Endodermal cell (in vitro differentiated cells): ENCODE measurements at places on chromosomes 16 and 17. TPM values are rescaled to one million over a fixed set of nuclear protein-coding genes. Genes with fewer than 3 reads are reported as not detected.

The GAS2L2 gene
- total RNA-seq, result 0.09 TPM in 1 of 2 replicates, not detected in the other

The RGS9 gene
- 10.8 and 11.1 TPM in 2 replicates for total RNA-seq

The MYOCD gene
- total RNA-seq, result 4.7 to 8.9 TPM (median 7.5 TPM) in 3 replicates

The FSCN2 gene
- total RNA-seq, result 0.21 to 1.0 TPM (median 0.67 TPM) in 3 replicates

- no peaks in the 10 kb centered on the region for H3K27me3 ChIP-seq
- no peak overlapping the region for H3K4me3 ChIP-seq
These were observed 44.8 kb upstream of the HSBP1 start for GRCh38 chr16:83762992-83763358.

DNA sequence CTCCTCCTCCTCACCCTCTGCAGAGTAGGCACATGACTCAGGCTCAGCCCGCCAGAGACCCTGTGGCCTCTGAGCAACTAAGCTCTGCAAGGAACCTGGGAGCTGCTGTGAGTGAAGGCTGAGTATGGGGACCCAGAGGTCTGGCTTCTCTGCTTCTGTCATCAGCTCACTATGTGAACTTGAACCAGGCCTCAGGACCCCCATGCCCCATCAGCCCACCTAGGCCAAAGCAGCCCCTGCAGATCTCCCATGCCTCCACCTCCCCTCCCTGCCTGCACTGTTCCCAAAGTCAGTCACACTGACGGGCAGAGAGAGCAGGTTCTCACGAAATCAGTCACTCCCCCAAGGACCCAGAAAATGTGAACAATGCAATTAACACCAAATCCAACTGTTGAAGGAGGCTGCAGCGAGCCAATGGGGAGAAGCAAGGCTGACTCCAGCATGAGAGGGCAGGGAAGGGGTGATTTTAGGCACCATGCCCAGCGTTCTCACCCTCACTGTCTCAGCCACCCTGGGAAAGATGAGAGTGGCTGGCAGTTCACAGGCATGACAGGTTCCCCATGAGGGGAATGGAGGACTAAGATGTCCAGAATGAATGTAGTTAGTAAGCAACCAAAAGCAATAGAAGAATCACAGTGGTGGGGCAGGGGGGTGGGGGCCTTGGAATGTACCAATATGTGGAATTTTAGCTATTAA lies 60.6 kb downstream of the BEAN1 start:
- H3K36me3 ChIP-seq, result no peaks in the 10 kb centered on the region
- no peak for DNase-seq
- H3K4me3 ChIP-seq, result no peak overlapping the region

DNA sequence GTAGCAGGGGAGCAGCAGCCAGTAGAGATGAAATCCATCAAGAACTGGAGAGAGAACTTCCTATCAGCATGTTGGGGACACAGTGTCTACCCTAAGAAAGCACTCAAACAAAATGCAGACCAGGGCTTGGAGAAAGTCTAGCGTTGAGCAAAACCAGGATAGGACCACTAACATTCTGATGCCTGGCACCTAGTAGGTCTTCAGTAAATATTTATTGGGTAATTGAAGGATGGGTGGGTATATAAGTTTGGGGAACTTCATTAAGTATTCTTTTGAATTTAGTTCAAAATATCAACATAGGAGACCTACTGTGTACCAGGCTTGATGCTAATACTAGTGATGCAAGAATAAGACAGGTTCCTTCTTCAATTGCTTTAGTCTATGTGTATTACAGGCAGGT lies 30.9 kb downstream of the SLC6A2 start:
- H3K27me3 ChIP-seq, result peaks cover 11% of the 10 kb centered on the region
- H3K4me3 ChIP-seq, result no peak overlapping the region
- no peaks in the 10 kb centered on the region for H3K36me3 ChIP-seq
- no peaks in the 10 kb centered on the region for H3K4me1 ChIP-seq
- DNase-seq, result no peak

DNA sequence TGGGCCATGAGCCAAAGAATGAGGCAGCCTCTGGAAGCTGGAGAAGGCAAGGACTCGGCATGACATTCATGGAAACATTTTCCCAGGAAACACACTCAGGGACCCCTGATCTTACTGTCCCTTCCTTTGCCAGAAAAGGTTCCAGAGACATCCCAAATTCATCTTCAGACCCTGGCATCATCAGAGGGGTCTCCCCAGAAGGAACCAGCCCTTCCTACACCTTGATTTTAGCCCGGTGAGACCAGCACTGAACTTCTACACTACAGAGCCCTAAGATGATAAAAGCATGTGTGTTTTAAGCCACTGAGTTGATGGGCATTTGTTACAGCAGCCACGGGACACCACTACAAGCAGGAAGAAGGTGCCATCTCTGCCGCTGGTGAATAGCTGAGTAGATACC lies 262.3 kb downstream of the C16orf95 start:
- DNase-seq, result peak; percentile 8
- H3K4me3 ChIP-seq, result no peak overlapping the region
- no peak overlapping the region for H3K27ac ChIP-seq
- no peaks in the 10 kb centered on the region for H3K27me3 ChIP-seq
- no peaks in the 10 kb centered on the region for H3K4me1 ChIP-seq
- no peaks in the 10 kb centered on the region for H3K36me3 ChIP-seq

DNA sequence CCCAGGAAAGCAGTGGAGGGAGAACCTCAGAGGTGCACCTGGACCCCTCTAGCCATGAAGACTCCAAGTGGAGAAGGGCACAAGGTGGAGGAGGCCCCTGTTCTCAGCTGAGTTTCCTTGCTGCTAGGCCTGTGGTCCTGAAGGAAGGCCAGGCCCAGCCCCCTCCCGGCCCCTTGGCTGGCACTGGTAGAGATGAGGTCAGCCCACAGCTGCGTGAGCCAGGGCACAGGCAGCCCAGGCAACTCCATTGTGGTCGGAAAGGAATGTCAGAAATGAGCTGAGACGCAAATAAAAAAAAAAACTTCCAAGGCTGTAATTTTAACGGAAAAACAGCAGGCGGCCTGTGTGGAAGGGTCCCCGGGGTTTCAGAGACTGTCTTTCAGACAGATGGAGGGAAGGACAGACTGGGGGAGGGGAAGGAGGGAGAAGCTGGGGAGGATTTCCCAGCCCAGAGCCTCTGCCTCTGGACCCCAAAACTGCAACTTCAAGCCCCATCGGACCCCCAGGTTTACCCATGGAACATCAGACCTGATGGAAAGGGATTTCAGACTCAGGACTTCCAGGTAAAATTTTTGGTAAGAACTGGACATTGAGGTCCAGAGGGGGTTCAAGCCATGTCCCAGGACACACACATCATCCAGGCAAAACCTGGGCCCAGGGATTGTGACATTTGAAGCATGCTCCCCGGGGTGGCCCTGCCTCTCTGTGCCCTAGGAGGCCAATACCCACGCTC lies 25.6 kb upstream of the MRPS23 start:
- no peaks in the 10 kb centered on the region for H3K27me3 ChIP-seq
- DNase-seq, result peak; percentile 96
- peak overlapping the region; percentile 95 for H3K27ac ChIP-seq
- H3K4me3 ChIP-seq, result no peak overlapping the region

DNA sequence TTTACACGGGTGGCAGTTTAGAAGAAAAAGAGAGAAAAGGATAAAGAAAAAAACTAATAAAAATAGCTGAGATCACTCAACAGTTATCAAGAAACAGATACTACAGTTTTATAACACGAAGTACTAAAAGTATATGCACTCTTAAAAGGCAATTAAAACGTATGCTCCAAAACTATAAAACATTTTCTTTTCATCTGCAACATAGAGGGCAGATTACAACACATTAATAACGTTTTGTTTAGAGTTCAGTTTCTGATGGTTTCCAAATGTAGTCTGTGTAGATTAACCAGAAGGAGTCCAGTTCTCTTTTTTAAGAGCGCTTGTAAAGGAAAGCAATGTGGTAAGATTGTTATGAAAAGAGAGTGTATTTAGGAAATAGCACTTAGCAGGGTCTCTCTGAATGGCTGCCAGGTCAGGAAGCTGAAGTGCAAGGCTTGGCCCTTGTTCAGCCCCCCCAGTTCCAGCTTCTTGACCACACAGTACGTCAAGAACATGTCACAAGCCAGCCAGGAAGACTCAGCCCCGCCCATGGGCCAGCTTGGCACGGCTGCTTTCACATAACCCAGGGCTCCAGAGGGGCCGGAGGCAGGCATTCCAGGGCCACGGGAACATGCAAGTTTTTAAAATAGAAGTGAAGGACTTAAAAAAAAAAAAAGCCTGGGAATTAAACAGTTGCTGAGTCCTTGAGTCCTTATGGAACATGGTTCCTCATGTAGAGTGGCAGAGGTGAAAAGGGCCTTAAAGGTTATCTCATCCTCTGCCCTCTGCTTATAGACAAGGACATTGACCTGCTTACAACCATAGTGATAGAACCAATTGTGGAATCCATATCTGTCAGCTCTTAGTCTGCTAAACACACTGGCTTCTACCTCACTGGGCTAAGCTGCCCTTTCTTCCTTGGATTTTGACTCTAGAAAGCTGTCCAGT lies 147.4 kb upstream of the TBX2 start:
- DNase-seq, result peak; percentile 58
- no peak overlapping the region for H3K4me3 ChIP-seq
- no peak overlapping the region for H3K27ac ChIP-seq
- H3K4me1 ChIP-seq, result peaks cover 6% of the 10 kb centered on the region
- no peaks in the 10 kb centered on the region for H3K36me3 ChIP-seq
- no peaks in the 10 kb centered on the region for H3K27me3 ChIP-seq

DNA sequence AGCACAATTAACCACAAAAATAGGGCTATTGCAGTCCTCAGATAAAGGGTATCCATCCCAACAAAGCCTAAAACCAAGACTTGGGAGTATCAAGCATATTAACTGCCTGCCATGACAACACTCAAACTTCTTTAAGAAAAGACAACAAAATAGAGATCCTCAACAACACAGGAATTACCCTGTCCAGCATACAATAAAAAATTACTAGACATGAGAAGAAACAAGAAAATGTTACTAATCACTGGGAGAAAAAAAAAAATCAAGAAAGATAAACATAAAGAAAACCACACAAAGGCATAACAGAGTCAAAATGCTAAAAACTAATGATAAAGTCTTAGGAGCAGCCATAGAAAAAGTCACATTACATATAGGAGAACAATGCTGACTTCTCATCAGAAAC lies 73.9 kb downstream of the SLC39A11 start:
- H3K27ac ChIP-seq, result no peak overlapping the region
- H3K27me3 ChIP-seq, result no peaks in the 10 kb centered on the region
- no peak for DNase-seq
- H3K36me3 ChIP-seq, result no peaks in the 10 kb centered on the region
- no peaks in the 10 kb centered on the region for H3K4me1 ChIP-seq

DNA sequence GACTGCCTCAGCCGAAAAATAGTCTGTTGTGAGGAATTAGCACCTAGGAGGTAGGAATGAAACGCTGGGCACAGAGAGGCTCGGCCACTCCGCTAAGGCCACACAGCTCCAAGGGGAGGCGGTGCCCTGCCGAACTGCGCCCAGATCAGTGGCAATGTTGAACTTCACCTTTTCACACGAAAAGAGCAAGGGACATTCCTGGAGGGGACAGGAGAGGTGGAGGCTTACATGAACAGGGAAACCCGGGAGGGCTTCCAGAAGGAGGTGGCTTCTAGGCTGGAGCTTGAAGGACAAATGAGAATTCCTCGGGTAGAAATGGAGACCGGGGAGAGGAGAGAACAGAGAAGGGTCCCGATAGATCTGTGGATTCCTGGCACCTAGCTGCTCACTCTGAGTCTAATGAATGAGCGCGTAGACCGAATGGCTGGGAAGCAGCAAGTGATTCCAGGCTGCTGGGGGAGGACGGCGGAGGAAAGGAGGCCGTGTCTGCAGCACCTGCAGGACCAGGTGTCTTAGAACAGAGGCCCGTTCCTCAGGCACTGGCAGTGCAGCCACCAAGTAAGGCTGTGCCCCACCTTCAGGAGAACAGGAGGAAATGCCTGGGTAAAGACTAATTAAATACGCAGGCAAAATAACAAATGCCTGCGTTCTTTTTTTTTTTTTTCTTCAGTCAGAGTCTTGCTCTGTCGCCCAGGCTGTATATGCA lies 722 bp upstream of the SLC38A10 start:
- DNase-seq, result peak; percentile 89
- H3K27me3 ChIP-seq, result no peaks in the 10 kb centered on the region

GRCh38 chr17:8314797-8315763 lies 5.0 kb downstream of the ARHGEF15 start:
- peak overlapping the region; percentile 71 for H3K4me3 ChIP-seq
- peaks cover 9% of the 10 kb centered on the region for H3K4me1 ChIP-seq
- H3K27ac ChIP-seq, result no peak overlapping the region
- peak; percentile 78 for DNase-seq

- no peak overlapping the region for H3K27ac ChIP-seq
- peak; percentile 59 for DNase-seq
- no peak overlapping the region for H3K4me3 ChIP-seq
- H3K36me3 ChIP-seq, result no peaks in the 10 kb centered on the region
- H3K27me3 ChIP-seq, result no peaks in the 10 kb centered on the region
These were observed 12.7 kb downstream of the MMP2 start for GRCh38 chr16:55491691-55492090.

- no peaks in the 10 kb centered on the region for H3K36me3 ChIP-seq
- H3K27me3 ChIP-seq, result no peaks in the 10 kb centered on the region
- DNase-seq, result no peak
- no peak overlapping the region for H3K4me3 ChIP-seq
- H3K27ac ChIP-seq, result no peak overlapping the region
These were observed 23.9 kb upstream of the NLK start for GRCh38 chr17:28018439-28019070.

DNA sequence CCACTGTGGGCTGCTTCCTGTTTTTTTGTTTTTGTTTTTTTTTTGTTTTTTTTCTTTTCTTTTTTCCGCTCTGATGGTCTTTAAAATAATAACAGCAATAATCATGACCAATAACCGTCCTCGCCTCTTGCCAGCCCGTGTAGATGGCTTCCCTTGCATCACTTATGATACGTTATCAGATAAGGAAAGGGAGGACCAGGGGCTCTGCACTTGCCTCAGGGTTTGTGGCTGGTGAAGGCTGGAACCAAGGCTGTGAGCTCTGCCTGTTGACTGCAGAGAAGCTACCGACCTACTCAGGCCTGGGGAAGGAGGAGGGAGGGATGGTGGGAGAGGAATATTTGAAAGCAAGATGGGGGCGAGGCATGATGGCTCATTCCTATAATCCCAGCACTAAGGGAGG lies 114.0 kb upstream of the SDK2 start:
- no peak overlapping the region for H3K27ac ChIP-seq
- DNase-seq, result no peak
- H3K36me3 ChIP-seq, result no peaks in the 10 kb centered on the region
- H3K4me3 ChIP-seq, result no peak overlapping the region
- H3K4me1 ChIP-seq, result no peaks in the 10 kb centered on the region

DNA sequence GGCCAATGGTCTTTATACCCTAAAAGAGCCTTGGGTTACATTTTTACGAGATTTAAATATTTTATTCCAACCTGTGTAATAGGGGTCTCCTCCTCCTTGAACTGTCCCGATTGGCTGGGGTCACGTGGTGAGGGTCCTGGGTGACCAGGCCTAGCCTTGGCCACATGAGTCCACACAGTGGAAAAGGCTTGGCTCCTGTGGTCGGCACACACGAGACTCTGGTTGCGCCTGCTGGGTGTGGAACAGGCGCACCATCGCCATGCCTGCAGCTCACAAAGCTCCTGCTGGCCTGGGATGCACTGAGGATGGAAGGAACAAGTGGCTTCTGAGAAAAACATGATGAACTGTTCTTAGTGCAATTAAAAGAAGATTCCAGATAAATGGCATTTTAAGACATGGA lies 103.9 kb upstream of the ZNF750 start:
- H3K27ac ChIP-seq, result no peak overlapping the region
- H3K4me3 ChIP-seq, result peak overlapping the region; percentile 23
- no peaks in the 10 kb centered on the region for H3K27me3 ChIP-seq
- no peaks in the 10 kb centered on the region for H3K4me1 ChIP-seq

GRCh38 chr17:81020767-81021497 lies 14.0 kb upstream of the BAIAP2 start:
- H3K27ac ChIP-seq, result no peak overlapping the region
- DNase-seq, result no peak
- no peaks in the 10 kb centered on the region for H3K36me3 ChIP-seq
- peaks cover 6% of the 10 kb centered on the region for H3K4me1 ChIP-seq
- H3K27me3 ChIP-seq, result no peaks in the 10 kb centered on the region
- H3K4me3 ChIP-seq, result no peak overlapping the region
